NCI-H774 (cell line): ENCODE measurements at places on chromosomes 5 and 9.

- peak; percentile 48 for DNase-seq
Measured at GRCh38 chr9:90569511-90569910, 73.1 kb downstream of the DIRAS2 start.

- no peak for DNase-seq
Measured at GRCh38 chr5:78056053-78056452, 238.4 kb downstream of the AP3B1 start.

DNA sequence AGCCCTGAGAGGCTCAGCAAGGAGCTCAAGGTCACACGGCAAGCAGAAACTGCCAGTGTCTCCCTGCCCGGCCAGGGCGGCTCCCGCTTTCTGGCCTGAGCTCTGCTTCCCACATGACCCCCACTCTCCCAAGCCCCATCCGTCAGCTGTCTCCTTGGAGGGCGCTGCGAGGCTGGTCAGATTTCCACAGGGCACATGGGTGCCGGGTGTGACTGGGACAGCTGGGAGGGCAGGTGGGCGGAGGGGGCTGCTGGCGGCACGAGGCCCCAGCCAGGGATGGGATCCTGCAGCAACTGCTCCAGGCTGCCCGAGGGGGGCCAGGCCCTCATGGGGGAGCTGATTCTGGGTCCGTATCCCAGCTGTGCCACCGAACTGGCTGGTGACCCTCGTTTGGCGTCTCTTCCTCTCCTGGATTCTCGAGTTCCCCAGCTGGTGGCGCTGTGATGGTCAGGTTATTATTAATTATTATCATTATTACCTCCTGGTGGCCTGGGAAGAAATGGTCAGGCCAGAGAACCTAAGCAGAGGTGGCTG is 12.9 kb upstream of the WDR38 start:
- DNase-seq = no peak

DNA sequence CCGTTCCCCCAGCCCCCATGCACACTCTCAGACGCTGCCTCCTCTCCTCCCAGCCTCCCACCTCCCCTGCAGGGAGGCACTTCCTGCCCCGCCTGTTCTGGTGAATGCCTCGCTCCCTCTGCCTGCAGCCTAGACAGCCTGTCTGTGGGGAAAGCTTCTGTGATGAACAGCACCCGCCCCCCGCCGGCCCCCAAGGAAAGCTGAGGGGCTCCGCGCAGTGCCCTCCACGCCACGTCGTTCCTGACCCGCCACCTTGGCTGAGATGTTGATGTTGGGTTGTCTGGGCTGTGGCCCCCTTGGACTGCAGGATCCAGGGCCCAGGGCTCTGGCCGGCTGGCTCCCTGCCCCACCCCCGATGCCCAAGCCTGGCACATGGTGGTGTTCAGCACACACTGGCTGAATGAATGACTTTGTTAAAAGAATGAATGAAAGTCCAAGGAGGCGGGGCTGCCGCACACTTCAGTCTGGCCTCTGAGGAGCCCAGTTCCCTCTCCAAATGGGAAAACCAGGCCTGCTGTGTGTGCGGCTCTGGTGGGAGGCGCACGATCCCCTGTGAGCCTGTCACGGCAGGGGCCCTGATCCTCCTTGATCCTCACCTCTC is 2.1 kb upstream of the MYMK start:
- no peak for DNase-seq

- no peak for DNase-seq
Measured at GRCh38 chr9:127149010-127149409, 26.6 kb upstream of the ANGPTL2 start.

GRCh38 chr5:33229216-33229615 is 211.5 kb upstream of the TARS1 start:
- DNase-seq = no peak

- no peak for DNase-seq
Measured at GRCh38 chr5:15243301-15244020, 256.5 kb upstream of the FBXL7 start.

DNA sequence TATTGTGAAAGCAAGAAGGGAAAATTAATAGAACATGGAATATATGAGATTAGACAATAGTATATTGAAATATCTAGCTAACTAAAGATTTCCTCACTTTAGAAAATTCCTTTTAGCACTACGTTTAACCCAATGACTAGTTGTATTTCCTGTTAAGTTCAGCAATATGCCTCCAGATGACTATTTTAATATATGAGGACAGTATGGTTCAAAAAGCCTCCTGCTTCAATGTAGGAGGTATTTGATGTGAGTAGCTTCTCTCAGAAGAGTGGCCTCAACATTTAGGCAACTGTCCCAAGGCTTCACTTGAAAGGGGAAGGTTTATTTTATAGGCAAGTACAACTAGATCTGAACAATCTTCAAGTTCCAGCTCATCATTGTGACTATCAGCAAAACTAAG is 2.0 kb upstream of the MEF2C start:
- no peak for DNase-seq

DNA sequence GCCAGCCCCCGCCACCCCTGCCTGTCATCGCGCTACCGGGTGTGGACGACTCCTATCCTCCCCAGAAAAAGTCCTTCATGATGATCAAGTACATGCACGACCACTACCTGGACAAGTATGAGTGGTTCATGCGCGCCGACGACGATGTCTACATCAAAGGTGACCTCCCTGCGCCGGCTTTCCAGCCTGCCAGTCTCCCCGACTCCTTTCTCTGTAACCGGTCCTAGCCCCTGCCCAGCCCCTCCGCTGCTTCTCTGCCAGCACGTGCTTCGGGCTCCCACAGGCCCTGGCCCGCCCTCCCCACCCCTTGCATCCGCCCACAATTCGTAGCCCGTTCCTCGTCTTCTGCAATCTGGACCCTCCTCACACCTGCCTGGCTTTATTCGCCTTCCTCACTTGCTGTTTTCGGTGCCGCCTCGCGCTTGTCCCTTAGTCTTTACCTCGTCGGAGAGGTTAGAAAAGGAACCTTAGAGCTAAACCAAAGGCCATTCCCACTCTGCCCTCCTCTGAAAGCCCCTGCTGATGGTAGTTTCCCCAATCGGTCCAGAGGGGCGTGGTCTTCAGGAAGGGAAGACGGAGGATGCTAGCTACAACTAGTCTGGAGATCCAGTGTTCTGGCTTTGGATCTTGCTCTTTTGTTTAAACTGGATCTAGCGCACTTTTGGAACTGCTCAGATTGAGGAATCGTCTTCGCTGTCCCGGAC is 1.4 kb downstream of the CHSY3 start:
- DNase-seq = no peak

DNA sequence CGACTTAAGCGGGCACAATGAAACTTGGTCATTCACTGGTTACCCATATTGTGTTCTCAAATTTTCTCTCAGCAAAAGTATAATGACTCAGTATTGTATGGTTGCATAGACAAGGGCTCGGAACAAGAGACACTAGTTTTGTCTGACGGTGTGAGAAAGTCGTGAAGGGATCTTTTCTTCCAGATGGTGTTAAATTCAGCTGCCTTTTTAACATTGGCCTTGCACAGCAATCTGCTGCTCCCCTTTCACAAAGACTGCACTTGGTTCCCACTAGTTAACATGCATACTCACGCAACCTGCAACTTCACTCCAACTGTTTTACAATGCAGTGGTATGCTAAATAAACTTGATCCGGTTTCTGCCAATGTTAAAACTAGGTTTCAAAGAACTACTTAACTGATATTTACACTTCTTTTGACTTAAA is 219.2 kb downstream of the MEF2C start:
- no peak for DNase-seq

DNA sequence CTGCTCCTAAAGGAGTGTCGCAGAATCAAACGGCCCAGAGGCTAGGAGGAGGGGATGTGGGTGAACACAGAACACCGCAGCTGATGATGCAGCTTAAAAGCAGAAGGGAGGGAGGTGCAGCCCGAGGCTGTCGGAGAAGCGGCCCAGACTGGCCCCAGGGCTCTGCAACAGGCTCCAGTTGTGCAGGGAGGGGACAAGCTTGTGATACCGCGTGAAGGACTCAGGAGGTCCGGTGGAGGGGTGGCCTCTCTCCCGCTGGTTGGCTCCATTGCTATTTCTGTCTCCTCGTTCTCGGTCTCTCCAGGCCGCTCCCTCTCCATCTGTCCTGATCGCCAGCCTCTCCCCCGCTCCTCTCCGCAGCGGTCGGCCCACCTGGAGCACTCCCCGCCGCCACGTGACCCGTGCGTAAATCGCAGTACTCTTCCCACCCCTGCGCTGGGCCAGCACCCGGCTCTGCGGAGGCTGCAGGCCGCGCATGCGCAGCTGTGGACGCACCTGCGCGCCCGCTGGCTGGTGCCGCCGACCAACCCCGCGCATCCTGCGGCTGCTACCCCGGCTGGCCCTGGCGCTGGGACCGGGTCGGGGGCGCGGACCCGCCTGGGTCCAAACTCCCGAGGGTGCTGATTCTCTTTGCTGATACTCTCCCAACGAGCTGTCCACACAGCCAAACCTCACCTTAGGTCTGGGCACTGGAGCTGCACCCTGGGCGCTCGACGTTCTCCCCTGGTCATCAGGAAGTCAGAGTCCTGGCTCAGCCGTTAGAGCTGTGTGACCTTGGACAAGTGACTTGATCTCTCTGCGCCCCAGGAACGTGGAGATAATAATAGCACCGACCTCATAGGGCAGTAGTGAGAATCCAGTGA is 3.7 kb upstream of the STXBP1 start:
- peak; percentile 95 for DNase-seq

DNA sequence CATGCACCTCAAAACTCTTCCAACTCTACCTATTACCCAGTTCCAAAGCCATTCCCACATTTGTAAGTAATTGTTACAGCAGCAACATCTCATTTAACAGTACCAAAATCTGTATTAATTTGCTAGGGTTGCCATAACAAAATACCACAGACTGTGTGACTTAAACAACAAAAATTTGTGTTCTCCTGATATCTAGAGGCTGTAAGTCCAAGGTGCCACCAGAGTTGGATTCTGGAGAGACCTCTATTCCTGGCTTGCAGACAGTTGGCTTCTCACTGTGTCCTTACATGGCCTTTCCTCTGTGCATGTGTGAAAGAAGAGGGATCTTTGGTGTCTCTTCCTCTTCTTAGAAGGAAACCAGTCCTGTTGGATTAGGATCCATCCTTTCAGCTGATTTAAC is 203.8 kb upstream of the PIK3R1 start:
- DNase-seq = no peak

- DNase-seq = no peak
Measured at GRCh38 chr5:154624341-154624740, 130.8 kb upstream of the LARP1 start.
